Adrenal gland (tissue), 19 donors: ENCODE measurements at places on chromosomes 2 and 18. TPM values are rescaled to one million over a fixed set of nuclear protein-coding genes. Genes with fewer than 3 reads are reported as not detected.

The M1AP gene
- 0.72 TPM for total RNA-seq

DNA sequence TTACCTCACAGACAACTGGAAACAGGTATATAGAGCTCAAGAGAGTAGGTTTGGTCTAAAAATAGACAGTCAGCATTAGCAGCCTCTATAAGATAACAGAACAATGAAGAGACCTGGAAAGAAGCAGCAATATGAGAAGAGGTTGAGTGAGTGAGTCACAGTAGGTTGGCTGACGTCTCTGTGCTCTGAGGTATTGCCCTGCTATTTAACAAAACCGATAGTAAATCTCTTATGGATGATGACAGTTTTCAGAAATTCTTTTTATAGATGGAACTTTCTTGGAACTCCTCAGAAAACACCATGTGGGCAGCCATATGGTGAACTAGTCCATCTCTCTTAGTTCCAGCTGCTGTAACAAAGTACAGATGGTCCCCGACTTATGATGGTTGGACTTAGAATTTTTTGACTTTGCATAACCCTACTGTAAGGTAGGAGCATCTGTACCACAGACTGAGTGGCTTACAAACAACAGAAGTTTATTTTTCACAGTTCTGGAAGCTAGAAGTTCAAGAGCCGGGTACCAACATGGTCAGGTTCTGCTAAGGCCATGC is 123.5 kb downstream of the MBD2 start:
- no peak overlapping the region for H3K4me3 ChIP-seq
- H3K36me3 ChIP-seq = no peaks in the 10 kb centered on the region
- H3K27me3 ChIP-seq = no peaks in the 10 kb centered on the region
- no peak overlapping the region for H3K27ac ChIP-seq
- no peak for DNase-seq

The MEP1B gene
- not detected for total RNA-seq

DNA sequence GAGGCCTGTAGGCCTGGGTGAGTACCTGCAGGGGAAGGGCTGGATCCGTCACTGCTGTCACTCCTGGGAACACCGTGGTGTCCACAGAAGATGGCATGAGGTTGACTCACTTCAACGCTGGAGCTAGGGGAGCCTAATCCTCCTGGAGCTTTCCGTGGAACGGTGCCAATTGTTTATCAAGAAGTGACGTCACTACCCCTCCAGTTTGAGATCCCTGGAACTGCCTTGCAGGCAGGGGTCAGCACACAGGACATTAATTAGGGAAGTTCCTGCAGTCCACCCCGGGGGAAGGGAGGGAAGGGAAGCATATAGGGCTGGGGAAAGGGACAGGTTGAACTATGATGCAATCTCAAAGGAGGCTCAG is 408.6 kb downstream of the GALR1 start:
- H3K27me3 ChIP-seq = no peaks in the 10 kb centered on the region
- no peak overlapping the region for H3K4me3 ChIP-seq
- no peaks in the 10 kb centered on the region for H3K4me1 ChIP-seq
- H3K36me3 ChIP-seq = no peaks in the 10 kb centered on the region
- no peak for DNase-seq
